ENCODE measurements at places on chromosomes 1 and 21.

- no peak for DNase-seq
Observed at GRCh38 chr1:51555866-51556619, 37.0 kb upstream of the EPS15 start.

- DNase-seq = no peak
Observed at GRCh38 chr1:40997096-40997495, 17.6 kb downstream of the CTPS1 start.

- DNase-seq = no peak
Observed at GRCh38 chr1:78762113-78762512, 112.5 kb downstream of the IFI44 start.

GRCh38 chr1:243313635-243314536, 58.0 kb downstream of the SDCCAG8 start:
- no peak for DNase-seq

DNA sequence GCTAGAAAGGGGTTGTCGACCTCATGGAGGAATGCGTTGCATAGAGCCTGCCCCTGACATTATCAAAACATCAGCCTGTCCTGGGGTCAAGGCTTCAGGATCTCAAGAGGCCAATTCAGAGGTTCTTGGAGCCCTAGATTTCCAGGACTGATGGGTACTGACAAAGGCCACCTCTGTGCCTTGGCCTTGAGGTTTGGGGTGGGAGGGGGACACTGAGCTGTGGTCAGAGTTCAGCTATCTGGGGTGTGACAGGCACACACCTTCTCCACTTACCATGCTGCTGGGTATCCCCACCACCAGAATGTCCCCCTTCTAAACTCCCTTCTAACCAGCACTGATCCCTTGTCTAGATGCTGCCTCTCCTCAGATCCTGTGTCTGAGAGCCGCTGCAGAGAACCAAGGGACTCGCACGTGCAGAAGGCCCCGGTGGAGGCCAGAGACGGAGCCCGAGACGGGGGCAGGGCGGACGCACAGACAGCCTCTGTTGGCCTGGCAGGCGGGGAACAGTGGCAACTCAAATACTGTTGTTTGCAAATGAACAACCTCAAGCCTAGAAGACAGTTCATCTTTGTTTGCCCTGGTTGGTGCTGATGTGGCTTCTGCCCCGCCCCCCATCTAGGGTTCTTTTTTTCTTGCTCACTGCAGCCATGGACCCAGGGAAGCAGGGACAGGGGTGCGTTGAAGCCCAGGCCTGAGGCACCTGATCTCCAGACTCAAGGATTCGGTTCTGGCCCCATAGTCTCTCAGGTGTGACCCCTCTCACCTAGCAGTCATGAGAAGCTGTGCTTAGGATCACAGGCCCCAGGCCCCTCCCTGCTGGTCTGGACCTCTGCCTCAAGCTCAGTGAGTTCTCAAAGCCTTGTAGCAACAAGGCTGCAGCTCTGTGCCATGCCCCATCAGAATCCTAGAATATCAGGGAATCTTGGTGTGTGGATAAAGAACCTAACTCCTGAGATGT, 28.1 kb upstream of the CSF1 start:
- DNase-seq = no peak

DNA sequence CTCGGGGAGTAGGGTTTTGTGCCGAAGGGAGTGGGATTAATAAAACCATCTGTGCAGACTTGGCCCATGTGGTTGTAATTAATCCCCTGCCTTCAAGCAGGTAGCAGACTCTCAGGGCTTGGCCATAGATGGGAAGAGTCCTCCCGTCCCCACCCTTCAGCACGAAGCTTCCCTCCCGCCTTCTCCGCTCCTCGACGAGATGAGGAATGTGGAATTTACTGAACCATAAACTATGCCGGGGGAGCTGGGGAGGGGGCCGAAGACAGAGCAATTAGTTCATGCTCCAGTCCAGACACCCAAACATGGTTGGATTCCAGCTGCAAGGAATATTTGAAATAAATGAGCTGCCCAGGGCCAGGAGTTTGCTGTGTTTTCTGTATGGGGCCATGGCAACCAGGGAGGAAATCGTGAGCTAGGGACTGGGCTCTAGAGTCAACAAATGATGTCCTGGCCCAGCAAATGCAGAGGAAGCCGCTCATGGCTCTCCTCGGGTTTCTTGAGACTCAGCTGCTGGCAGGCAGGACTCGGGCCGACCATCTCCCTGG, 78.8 kb downstream of the SPSB1 start:
- DNase-seq = no peak

DNA sequence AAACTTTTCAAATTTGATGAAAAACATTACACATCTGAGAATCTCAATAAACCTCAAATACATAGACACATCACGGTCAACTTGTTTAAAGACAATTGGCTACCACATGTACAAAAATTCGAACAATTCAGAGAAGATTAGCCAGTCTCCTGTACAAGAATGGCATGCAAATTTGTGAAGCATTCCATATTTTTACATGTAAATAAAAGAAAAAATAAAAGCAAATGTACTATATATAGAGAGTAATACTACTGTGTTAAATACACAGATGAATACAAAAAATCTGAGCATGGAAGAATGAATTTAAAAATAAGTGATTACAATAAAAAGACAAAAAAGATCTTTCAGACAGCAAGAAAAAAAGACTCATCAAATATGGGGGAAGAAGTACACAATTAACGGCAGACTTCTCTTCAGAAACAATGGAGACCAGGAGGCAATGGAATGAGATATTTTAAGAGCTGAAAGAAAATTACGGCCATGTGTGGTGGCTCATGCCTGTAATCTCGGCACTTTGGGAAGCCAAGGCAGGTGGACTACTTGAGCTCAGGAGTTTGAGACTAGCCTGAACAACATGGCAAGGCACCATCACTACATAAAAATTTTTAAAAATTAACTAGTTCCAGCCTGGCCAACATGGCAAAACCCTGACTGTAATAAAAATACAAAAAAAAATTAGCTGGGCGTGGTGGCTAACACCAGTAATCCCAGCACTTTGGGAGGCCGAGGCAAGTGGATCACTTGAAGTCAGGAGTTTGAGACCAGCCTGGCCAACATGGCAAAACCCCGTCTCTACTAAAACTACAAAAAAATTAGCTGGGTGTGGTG, 23.2 kb downstream of the HAX1 start:
- DNase-seq = peak; percentile 25

- DNase-seq = no peak
Observed at GRCh38 chr1:186518822-186519381, 58.0 kb upstream of the PDC start.

DNA sequence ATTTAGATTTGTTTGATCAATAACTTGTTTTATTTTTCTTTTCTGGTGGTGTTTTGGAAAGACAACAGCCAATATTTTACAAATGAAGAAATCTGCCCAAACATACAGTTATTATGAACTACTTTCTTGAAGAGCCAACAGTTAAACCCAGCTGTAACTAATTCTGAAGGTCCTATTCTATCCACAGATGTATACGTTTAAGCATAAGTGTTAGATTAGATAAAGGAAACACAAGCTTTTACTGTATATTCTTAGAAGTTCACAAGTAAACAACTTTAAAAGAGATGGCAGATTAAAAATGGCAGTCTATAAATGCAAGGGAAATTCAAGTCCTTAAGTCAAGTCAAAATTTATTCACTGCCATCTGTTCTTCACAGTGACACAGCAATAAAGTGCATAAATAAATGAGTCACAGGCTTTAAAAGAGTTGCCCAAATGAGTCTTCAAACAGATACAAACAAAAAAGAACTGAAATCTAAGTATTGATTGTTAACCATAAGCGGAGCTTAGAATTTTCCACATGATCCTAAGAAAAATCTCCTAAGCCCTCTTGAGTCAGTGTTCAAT, 49.9 kb upstream of the KCNH1 start:
- DNase-seq = no peak

- DNase-seq = no peak
Observed at GRCh38 chr1:181104790-181105133, 16.3 kb downstream of the IER5 start.

- DNase-seq = no peak
Observed at GRCh38 chr1:59122527-59122926, 174.4 kb upstream of the FGGY start.

Measured in Kasumi-1 (cell line).